Colonic mucosa (tissue), 4 donors: ENCODE measurements at places on chromosomes 4 and X. TPM values are rescaled to one million over a fixed set of nuclear protein-coding genes. Genes with fewer than 3 reads are reported as not detected.

The RFC1 gene
- 28.2 TPM for total RNA-seq

The COL4A5 gene
- 2.7 TPM for total RNA-seq

The LRRC66 gene
- total RNA-seq: 8.5 TPM

The PGM2 gene
- total RNA-seq: 37.2 TPM

The FAM236C gene
- not detected for total RNA-seq

The ADH7 gene
- not detected for total RNA-seq

The UGT2B15 gene
- total RNA-seq: 50.8 TPM

The MAGEA10 gene
- not detected for total RNA-seq

The OR13H1 gene
- total RNA-seq: not detected

GRCh38 chr4:3243136-3243780 is 5.7 kb upstream of the MSANTD1 start:
- DNase-seq: no peak

DNA sequence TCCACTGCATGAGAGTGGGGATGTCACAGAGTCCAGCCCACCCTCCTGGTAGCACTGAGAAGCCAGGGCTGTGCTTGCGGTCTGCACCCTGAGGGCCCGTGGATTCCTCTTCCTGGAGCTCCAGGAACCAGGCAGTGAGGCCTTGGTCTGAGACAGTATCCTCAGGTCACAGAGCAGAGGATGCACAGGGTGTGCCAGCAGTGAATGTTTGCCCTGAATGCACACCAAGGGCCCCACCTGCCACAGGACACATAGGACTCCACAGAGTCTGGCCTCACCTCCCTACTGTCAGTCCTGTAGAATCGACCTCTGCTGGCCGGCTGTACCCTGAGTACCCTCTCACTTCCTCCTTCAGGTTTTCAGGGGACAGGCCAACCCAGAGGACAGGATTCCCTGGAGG is 2.7 kb downstream of the MAGEA1 start:
- DNase-seq: no peak

GRCh38 chr4:144711700-144712456 is 65.9 kb downstream of the HHIP start:
- DNase-seq: no peak

DNA sequence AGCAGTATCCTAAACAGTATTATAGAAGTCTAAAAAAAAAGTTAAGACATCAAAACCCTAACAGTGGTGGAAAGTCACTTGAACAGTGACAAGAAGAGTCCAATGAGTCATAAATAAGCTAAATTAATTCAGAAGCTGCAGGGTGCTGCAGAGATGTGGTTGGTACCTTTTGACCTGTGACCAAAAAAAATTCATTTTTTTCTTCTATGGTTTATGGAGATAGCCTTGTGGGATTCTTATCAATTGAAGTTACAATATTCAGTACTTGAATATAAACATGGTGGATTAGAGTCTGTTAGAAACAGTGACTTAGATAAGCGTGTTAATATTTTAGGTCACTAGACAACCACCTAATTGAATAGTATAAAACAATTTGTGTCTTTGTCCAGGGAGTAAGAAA is 35.4 kb downstream of the CCSER1 start:
- DNase-seq: no peak

GRCh38 chr4:173498023-173498422 is 32.0 kb downstream of the HAND2 start:
- DNase-seq: no peak

- no peak for DNase-seq
Observed at GRCh38 chr4:2263926-2264321, 2.0 kb upstream of the MXD4 start.

DNA sequence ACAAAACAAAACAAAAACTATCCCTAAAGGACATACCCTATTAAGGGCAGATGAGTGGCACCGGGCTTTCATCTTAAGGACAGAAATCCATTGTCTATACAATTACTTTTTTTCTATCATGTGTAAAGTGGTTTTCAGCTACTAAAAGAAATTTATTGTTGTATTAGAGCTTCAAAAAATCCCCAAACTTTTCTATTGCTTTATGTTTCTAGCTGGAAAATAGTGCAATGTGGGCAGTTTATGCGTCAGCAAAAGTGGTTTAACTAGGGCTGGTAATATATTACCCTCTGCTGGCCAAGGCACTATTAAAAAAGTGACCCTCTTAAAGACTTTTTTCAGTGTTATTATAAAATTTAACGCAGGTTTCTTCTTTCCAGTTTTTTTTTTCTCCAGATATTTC is 15.5 kb upstream of the GPR82 start:
- no peak for DNase-seq

GRCh38 chr4:147060151-147060931 is 114.7 kb upstream of the TTC29 start:
- DNase-seq: no peak

DNA sequence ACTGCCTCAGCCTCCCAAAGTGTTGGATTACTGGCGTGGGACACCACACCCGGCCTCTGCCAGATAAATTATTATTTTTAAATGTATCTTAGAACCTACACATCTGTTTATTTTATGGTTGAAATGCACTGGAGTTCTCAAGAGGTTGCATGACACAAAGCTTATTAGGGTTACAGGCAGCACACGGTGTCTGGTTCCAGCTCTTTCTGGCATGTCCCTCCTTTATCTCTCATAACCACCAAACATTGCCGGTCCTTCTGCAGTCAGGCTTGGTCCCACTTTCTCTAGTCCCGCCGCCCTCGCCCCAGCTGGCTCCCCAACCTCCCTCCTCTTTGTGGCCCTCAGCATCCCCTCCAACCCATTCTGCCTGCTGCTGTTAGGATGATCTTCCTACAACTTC is 39.7 kb upstream of the SPRY1 start:
- no peak for DNase-seq

- DNase-seq: peak; percentile 23
Observed at GRCh38 chr4:3293401-3294391, 875 bp downstream of the RGS12 start.

DNA sequence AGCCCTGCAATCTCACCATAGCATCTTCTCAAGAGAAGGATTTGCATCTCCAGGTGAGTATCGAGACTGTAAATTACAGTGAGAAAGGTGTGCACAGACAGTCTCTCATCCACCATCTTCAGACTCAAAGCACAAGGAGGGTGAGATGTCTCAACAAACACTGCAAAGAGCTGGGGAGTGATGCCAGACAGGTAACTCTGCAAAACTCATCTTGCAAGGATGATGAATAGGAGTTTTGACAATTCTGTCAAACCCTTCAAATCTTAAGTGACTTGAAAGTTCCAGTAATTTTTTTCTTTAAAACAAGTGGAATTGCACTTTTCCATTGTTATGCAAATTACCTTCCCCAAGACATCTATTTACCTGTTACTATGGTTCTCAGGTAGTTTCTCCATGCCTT is 277.2 kb upstream of the VCX3A start:
- DNase-seq: no peak

DNA sequence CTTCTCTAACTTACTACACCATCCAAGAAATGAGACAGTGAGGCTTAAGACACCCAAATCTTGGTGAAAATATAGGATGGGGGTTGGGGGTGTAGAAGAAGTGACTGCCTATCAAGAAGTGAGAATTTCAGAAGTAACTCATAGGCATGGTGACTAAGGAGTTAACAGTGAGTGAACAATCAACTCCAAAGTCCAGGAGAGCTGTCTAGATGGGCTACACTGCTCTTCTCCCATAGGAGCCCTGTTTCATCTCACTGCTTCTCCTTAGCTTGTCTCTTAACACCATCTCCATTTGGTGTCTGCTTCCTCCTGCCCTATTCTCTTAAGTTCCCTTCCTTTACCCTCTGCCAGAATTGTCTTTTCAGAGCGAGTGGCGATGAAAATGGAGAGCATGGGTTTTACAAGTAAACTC is 22.7 kb downstream of the FABP2 start:
- peak; percentile 37 for DNase-seq

DNA sequence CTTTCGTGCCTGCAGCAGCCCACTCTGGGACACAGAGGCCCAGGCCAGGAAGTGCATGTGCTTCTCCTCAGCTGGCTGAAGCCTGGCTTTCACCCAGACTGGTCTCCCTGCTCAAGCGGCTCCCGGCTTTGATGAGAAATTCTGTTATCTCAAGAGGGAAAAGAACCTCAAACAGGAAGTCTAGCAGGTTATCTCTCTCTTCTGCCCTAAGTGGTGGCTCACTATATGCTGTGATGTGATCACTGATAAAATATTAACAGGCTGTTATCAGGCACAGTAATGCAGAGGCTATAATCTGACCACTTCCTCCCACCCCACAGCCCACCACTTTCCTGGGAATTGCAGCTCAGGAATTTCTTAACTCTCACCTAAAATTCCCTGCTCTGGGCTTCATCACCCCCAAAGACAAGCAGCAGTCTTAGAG is 13.3 kb downstream of the CLDN2 start:
- peak; percentile 25 for DNase-seq

DNA sequence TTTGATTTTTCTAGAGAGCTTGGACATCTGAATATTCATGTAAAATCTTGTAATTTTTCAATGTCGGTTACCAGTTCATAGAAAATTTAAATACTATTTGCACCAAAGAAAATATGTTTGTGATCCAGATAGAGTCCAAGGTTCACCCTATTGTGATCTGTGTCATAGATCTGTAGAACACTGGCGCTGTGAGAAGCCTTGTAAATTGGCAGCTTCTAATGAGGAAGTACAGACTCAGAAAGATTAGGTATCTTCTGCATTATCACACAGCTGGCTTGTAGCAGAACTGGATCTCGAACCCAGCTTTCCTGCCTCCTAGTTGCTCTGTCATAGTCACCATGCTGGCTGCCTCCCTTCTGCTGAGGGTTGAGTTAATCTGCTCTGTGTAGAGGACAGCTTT is 106.5 kb upstream of the PAK3 start:
- no peak for DNase-seq

GRCh38 chr4:183638436-183638835 is 20.5 kb downstream of the RWDD4 start:
- DNase-seq: no peak

DNA sequence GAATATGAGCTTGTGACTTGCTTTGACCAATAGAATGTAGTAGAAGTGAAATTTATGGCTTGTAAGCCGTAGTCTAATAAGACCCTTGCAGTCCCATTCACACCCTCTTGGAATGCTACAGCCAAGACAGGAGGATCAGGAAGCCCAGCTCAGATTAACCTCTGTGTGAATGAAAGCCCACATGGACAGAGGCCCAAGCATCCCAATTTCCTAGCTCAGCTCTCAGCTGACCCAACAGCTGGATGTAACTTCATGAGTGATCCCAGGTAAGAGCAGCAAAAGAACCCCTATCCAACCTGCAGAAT is 12.8 kb upstream of the PPM1K start:
- DNase-seq: no peak

DNA sequence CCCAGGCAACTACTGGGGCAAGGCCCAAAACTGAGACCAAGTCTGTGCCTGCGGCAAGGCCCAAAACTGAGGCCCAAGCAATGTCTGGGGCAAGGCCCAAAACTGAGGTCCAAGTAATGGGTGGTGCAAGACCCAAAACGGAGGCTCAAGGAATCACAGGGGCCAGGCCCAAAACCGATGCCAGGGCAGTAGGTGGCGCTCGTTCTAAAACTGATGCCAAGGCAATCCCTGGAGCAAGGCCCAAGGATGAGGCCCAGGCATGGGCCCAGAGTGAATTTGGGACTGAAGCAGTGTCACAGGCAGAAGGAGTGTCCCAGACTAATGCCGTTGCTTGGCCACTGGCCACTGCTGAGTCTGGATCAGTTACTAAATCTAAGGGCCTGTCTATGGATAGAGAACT is 2.7 kb downstream of the GPRASP2 start:
- no peak for DNase-seq

DNA sequence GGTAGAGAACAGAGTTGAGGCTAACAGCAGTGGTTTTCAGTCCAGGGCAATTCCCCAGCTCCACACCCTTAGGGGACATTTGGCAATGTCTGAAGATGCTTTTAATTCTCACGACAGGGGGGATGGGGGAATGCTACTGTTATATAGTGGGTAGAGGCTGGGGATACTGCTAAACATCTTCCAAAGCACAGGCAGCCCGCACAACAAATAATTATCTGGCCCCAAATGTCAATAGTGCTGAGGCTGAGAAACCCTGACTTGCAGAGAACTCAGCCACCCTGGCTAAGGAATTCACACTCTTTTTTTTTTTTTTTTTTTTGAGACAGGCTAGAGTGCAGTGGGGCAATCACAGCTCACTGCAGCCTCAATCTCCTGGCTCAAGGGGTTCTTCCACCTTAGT is 60.6 kb downstream of the POLR2B start:
- no peak for DNase-seq

GRCh38 chrX:107135049-107135964 is 16.7 kb upstream of the RBM41 start:
- DNase-seq: no peak

DNA sequence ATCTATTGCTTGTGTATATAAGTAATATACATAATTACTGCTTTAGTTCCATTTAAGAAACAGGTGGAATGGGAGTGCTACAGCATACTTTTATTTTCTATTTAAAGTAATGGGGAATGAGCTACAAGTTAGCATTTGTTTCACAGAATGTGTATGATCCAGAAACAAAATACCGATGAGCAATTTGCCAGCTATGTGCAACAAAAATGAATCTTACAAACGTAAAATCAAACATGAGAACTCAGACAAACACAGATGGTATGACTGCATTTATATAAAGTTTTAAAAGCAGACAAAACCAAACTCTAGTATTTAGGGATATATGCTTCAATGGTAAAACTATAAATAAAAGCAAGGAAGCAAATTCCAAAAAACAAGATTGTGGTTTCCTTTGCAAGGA is 141.7 kb downstream of the PAPSS1 start:
- DNase-seq: no peak

GRCh38 chrX:40773809-40774208 is 38.5 kb upstream of the MED14 start:
- no peak for DNase-seq

- no peak for DNase-seq
Observed at GRCh38 chrX:14916017-14916674, 42.9 kb downstream of the MOSPD2 start.

DNA sequence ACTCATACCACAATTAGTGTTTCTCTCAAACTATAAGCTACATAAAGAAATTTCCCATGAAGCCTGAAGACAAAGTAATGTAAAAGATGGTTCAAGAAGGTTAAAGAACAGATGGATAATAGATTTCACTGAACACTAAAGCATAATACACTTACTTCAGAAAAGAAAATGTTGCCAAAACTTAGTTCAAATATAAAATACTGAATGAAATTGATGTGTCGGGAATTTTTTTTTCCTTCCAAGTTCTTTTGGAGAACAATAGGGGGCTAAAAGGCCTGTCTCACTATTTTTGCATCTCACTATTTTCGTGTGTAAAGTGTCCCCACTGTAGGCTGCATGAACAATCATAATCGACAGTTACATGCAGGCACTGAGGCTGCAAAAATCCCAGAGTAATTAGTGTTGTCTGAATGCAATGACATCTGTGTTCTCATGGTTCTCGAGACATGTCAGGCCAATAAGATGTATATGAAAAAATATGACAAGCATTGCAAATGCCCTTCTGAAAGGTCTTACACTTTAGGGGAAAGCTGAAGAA is 11.9 kb upstream of the MAB21L2 start:
- DNase-seq: no peak

DNA sequence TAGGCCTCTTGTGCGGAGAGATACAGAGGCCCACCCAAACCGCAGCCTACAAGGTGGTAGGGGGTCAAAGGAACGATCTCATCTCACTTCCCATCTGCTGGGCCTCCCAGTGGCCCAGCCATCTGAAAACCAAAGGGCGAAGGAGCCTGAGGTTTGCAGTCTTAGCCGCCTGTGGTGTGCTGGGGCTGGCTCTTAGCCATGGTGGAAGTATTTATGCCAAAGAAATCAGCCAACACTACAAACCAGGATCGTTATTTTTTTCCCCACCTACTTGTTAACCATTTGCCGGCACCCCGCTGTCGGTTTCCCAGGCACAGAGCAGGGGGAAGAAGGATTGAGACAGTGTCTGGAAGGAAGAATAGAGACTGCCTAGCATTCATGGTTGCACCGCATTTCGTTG is 30.9 kb upstream of the CDKL5 start:
- DNase-seq: no peak
